T-helper 1 cell (primary cell): ENCODE measurements at places on chromosomes 7 and 10.

DNA sequence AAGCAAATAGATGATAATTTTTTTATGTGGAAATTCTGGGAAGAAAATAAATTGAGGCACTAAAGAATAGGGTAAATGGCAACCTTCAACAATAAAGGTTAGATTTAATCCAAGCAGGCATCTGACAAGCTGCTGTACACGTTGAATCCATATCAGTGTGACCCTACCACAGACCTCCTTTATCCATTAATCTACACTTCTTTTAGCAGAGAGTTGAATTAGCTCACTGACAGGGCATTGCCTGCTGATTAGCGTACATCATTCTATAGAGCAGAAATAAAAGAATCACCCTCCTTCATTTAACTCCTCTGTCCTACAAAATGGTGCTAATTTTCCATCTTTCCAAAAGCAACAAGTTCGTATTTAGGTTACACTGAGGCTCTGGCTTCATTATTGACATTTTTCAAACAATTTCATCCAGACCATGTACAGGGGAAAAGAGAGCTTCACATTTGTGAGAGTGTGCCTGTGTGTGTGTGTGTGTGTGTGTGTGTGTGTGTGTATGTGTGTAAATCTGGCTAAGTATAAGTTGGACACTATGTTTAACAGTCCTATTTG, 356.0 kb downstream of the TFEC start:
- no peak for DNase-seq

DNA sequence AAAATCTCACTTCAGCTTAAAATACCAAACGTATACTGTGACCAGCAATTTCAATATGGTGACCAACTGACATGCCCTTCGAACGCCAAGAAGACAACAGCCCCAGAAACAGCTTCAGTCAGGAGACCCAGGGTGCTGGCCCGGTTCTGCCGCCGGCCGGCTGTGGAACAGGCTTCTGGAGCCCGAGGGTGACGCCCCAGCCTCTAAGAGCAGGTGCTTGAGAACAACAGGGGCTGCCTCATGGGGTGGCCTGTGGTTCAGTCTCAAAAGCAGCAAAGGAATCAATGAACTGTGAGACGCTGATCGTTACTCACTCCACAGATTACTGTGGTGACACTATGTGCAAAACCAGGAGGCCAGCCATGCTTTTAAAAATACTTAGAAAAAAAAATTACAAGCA, 17.3 kb downstream of the GPER1 start:
- DNase-seq = no peak

- DNase-seq = no peak
These were observed 43.3 kb upstream of the CCDC6 start for GRCh38 chr10:59949608-59950007.

GRCh38 chr7:21345361-21345760, 82.5 kb upstream of the SP4 start:
- no peak for DNase-seq

GRCh38 chr7:40859965-40860543, 725.2 kb downstream of the SUGCT start:
- DNase-seq = no peak

DNA sequence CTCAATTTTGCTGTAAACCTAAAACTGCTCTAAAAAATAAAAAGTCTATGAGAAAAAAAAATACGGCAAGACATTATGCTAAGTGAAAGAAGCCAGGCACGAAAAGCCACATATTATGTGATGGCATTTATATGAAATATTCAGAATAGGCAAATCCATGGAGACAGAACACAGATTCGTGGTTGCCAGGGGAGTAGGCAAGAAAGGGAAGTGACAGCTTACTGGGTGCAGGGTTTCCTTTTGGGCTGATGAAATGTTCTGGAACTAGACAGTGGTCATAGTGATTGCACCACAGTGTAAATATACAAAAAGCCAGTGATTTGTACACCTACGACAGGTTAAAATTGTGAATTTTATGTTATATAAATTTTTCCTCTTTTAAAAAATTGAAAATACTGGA, 41.3 kb upstream of the GLI3 start:
- DNase-seq = no peak

DNA sequence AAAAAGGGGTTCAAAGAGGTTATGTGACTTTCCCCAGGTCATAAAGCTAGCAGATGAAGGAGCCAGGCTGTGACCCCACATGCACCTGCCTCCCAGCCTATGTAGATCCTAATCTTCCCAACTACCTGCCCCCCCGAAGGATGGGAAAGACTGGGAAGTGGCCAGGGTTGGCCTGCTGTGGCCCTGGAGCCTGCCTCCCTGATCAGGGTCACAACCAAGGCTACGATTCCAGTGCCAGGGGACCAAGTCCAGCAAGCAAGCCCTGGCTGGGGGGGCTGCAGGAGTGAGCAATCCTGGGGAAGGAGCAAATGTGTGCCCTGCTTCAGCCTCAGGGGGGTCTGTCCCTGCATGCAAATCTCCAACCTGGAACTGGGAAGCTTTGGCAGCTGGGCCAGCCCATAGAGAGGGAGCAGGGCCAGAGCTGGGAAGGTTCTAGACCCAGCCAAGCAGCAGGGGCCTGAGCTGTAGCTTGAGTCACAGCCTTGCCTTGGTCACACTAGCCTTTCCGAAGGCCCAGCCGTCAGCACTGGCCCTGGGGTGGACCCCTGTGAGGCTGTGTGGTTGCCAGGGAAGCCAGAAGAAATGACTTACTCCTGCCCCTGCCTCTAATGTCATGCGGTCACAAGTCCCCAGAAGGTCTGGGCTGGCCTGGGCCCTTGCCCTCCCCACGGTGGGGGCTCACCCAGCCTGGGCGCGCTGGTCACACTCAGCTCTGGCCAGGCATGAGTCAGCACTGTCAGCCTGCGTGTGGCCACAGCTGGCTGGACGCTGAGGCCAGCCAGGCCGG, 96.4 kb upstream of the ZMIZ1 start:
- DNase-seq = no peak

GRCh38 chr7:124723012-124723411, 42.6 kb downstream of the GPR37 start:
- DNase-seq = no peak

- no peak for DNase-seq
These were observed 734.5 kb upstream of the LRRN3 start for GRCh38 chr7:110356438-110356837.

GRCh38 chr7:30562498-30562897, 32.2 kb upstream of the GARS1 start:
- DNase-seq = no peak

DNA sequence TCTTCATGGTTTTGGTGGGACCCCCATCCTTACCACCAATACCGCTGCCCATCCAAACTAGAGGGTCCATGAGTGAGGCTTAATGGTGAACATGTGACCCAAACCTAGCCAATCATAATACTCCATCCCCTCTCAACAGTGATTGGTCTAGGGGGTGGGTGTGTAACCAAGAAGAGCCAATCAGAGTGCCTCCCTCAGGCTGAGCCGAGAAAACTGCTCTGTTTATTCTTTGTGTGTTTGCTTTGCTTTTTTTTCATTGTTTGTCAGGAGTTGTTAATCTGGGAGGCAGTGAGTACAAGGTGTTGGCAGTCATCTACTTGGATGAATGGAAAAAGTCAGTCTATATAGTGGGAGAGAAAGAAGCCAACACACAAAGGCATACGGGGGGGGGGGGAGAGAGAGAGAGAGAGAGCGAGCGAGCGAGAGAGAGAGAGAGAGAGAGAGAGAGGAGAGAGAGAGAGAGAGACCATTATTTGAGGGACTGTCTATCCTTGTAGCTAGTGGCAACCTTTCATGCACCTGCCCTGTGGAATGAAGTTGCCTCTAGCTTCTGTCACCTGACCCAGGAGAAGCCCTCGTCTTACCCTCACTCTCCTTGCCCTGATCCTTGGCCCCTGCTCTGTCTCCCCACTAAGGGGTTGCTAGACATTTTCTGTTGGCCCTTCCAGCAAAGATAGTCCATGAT, 441.7 kb downstream of the TYW1 start:
- no peak for DNase-seq

GRCh38 chr10:132455441-132455971, 58.5 kb downstream of the PWWP2B start:
- no peak for DNase-seq

- no peak for DNase-seq
These were observed 89.1 kb downstream of the PTPRN2 start for GRCh38 chr7:158498443-158499081.

GRCh38 chr10:133021116-133021962, 66.4 kb upstream of the ADGRA1 start:
- no peak for DNase-seq

- DNase-seq = no peak
These were observed 998 bp downstream of the CYP3A43 start for GRCh38 chr7:99828811-99829210.

GRCh38 chr10:72445851-72446250, 91.1 kb upstream of the DNAJB12 start:
- DNase-seq = no peak

DNA sequence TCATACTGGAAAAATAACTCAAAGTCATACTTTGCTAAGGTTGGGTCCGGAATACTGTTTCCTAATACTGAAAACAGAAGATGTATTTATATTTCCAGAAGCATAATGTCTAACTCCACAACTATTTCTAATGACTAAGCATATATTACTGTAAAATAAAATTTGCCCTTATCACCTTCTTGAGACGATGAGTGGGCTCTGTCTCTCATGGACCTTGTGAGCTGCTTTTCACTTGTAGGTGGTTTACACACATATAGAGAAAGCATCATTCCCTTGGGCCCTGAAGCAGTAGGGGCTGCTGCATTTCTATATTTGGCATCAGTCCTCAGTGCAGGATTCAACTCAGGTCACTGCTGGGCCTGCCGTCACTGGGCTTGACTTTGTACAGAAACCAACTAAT, 10.7 kb upstream of the FAM13C start:
- no peak for DNase-seq

DNA sequence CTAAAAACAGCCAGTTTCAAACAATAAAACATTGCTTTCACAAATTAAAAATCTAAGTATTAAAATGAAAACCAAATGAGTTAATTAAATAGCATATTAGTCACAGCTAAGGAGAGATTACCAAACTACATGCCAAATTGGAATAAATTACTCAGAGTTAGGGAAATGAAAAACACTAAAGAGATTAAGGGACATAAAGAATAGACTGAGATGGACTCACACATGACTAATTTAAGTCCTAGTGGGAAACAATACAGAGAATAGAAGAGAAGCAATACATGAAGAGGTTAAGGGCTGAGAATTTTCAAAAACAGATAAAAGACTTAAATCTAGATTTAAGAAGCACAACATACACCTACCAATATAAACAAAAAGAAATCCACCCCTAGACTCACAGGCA, 110.6 kb downstream of the ZFAND4 start:
- no peak for DNase-seq

DNA sequence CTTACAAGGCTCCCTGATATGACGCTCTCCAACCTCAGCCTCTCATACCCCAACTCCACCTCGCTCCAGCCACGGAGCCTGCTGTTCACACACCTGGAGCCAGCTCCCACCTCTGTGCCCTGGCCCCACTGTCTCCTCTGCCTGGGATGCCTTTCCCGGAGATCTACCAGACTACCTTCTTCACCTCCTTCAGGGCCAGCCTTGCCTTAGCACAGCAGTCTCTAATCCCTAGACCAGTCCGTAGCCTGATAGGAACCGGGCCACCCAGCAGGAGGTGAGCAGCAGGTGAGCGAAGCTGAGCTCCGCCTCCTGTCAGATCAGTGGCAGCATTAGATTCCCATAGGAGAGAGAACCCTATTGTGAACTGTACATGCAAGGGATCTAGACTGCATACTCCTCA, 23.2 kb upstream of the SMURF1 start:
- DNase-seq = no peak

DNA sequence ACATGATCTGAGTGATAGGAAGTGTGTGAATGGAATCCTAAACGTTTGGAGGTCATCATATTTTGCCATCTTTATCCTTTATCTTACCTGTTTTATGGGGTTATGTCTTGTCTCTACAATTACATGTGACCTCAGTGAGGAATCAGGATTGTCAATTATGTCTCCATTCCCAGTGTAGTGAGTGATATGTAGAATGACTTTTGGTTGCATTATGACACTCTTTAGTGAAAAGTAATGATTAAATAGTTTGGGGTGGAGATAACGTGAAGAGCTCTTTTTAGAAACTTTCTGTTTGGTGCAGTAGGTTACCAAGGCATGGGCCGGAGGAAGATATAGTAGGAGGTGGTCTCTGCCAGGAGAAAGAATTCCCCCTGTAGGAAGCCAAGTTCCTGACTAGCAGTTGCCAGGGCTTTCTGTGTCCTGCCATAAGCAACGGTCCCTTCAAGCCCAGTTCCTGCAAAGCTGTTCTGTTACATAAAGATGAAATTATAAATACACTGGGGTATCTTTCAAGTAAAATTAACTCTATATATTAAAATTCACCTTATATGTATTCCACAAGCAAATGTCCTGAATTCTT, 228.2 kb downstream of the NSUN6 start:
- no peak for DNase-seq

GRCh38 chr10:50931948-50932431, 46.6 kb upstream of the A1CF start:
- DNase-seq = no peak

DNA sequence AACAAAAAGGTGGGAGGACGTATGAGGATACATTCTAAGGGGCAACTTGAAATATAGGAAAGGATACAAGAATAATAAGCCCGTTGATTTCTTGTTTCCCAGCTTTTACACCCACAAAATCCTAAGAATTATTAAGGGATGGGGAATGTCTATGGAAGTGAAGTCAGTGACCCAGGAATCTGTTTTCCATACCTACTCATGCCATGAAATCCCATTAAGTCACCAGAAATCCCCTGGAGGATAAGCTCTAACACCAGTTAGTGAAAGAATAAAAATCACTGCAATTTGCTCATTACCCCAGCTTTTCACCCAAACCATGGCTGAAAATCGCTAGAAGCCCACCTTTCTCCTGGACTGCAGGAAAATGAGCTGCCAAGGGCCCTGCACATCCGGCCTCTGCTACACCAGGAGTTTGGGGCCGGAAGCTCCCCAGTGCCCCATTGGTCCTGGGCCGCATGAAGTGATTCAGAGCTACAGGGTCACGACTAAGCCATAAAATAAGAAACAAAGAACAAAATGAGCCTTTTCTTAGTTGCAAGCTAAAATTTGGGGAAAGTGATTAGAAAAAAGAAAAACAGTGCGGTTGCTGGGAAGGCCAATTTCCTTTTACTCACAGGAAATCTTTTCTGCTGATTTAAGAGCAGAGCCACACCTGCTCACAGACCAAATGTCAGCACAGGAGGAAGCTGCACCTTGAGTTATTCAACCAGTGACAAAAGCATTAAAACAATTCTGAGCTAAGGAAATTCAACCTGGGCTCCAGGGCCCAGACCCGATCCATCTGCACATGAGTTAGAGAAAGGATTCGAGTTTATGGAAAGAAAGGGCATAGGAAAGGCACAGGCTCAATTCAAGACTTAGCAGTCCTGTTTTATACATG, 40.3 kb downstream of the HIPK2 start:
- no peak for DNase-seq

DNA sequence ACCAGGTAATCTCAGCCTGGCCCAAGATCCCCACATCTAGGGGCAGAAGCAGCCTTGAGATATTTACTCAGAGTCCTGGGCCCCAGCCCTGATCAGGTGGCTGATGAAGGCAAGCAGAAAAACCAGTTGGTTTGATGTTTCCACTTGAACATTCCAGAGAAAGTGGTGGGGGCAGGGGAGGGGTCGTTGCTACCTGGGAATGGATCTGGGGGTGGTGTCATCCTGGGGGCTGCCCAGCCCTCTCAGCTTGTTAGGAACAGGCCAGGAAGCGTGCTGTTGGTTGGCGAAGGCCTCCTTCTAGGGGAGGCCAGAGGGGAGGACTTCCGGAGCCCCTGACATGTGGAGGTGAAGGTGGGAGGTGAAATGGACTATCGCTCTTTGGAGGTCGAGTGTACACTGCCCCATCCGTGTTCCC, 3.7 kb upstream of the ABHD11 start:
- no peak for DNase-seq
